ENCODE measurements at places on chromosomes 4 and X.

- DNase-seq, result no peak
Observed at GRCh38 chrX:120457766-120458180, 11.3 kb downstream of the LAMP2 start.

GRCh38 chr4:118941799-118942198, 53.1 kb downstream of the SYNPO2 start:
- DNase-seq, result no peak

DNA sequence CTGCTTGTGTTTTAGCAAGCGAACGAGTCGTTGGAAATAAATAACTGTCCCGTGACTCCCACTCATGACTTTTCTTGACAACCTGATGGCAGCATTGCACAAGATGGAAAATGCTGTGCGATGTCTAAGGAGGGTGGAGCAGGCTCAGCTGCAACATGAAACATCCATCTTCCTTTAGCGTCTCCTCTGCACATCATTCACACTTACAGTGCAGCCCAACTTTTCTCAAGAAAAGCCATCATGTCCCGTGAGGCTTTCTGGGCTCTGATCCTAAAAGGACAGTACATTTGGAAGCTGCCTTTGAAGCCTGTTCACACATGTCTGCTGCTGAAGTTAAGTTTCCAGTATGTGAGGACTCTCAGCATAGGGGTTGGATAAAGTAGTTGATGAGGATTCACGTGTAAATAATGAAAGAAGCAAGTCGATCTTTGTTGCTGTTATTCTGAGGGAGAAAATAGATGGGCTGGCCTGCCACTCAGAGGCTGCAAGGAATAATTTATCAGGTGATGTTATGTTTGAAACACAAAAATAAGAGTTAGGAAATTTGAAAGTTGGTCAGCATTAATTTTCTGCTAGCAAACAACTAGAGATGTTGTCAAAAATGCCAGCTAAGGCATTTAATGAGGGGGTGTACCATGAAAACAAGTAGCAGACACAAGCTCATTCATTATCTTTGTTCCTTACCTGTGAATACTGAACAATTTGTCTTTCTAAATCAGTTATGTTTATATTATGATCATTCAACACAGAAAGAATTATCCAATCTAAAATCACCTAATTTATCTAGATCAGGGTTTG, 328.7 kb upstream of the ZFP42 start:
- no peak for DNase-seq

GRCh38 chr4:168716406-168717129, 219.7 kb downstream of the PALLD start:
- no peak for DNase-seq

DNA sequence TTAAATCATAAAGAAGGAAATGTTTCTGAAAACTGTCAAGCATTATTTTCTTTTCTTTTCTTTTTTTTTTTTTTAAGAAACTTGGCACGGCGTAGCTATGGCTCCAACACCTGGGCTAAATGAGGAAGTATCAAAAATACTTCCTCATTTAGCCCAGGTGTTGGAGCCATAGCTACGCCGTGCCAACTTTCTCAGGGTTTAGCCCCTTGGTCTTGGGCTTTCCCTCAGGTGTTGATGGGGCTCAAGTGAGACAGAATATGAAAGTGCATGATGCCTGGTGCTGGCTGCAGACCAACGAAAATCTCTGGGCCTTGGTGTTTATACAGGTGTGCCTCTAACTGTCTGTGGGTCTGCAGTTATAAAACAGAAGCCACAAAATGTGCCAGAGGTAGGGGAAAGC, 132.7 kb downstream of the ARHGAP24 start:
- no peak for DNase-seq

- DNase-seq, result no peak
Observed at GRCh38 chrX:6885909-6886308, 261.6 kb upstream of the STS start.

GRCh38 chrX:39491548-39492297, 606.0 kb downstream of the BCOR start:
- no peak for DNase-seq

DNA sequence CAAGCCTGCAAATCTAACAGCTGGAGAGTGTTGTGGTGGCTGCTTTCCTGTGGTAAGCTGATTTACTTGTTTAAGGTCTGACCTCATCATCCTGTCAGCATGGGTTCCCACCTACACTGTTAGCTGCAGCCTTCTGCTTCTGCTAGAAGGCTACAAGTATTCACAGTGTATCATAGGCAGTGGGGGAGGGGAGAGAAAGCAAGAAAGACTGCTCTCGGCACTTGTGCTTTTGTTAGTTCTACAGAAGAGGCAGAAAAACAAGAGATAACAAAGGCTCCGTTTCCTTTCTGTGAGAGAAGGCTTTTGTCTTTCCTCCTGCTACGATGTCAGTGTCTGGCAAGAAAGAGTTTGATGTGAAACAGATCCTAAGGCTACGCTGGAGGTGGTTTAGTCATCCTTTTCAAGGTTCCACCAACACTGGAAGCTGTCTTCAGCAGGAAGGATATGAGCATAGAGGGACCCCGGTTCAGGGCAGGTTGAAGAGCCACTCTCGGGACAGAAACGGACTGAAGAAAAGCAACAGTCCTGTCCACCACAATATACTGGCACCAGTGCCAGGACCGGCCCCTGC, at the start of gene KLHL4:
TSS of gene KLHL4 (plus strand) at position 232 of the 571 bp plus-strand sequence. CDS start at position 324, 92 bp downstream.
- peak; percentile 50 for DNase-seq

DNA sequence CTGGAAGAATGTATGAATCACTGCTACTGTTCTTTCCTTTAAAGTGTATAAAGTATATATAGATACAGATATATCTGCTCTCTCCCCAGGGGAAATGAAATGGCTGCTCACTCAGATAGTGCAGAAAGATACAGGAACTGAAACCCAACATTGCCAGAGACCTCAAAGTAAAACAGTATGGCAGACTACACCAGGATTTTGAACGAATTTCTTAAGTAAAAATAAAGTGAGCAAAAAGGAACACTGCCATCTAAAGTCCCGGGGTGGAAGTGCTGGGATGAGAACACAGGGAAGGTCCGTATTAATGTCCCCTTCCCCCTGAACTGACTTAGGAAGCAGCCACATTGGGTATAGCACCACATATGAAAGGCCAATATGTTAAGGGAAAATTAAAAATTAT, 93.4 kb downstream of the TMA16 start:
- no peak for DNase-seq

DNA sequence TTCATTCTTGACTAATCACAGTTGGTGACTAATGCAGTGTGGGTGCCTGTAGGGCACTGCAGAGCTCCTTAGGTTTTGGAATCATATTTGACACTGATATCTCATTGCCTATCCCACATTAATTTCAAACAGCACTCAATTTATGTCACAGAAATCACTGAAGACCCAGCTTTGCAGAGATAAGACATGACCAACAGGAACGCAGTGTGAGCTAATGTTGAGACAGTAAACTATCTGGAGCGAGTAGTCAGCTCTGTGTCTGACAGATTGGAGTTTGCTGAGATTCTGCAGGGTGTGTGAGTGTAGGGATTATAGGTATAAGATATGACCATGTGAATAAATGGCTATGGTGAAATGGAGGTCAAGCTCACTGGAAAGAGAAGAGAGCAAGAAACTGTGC, 1586.1 kb upstream of the AGA start:
- DNase-seq, result no peak

GRCh38 chrX:75655627-75656026, 129.4 kb downstream of the MAGEE2 start:
- no peak for DNase-seq

DNA sequence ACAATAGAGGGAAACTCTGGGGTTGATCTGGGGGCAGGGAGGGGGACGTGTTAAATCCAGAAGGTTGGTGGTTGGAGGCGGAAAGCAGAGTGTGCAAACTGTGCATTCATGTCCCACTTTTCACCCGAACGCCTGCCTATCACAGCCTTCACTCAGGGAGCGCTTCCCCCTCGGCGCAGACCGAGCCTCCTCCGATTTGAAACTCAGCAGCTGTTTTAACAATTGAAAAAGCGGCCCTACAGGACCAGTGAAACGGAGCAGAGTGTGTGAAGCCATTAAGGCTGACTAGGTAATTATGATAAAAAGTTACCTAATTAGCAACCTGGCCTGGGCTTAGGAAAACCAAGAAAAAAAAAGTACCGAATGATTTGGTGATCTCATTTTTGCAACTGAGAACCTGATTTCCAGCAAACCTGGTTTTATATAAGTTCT, 685 bp upstream of the NDNF start:
- no peak for DNase-seq

GRCh38 chr4:156794863-156795262, 176.7 kb downstream of the PDGFC start:
- no peak for DNase-seq

DNA sequence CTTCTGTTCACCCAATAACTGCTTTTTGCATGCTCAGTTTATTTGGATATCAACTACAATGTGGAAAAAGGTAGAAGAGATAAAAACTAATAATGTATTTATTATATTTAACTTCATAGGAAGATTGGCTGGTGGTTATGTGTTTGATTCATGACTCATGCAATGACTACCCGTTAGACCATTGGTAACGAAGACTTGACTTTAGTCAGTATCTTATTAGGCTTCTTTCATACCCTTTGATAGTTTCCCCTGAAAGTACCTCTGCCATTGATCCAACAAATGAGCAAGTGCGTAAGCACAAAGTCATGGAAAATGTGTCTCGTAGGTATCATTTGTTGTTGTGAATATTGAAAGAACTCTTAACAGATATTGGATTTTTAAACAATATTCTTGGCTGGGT, 394.7 kb downstream of the PPP3CA start:
- no peak for DNase-seq

GRCh38 chr4:68288393-68288740, 42.9 kb upstream of the TMPRSS11B start:
- no peak for DNase-seq

GRCh38 chrX:49191574-49192011, 5.4 kb upstream of the PRICKLE3 start:
- no peak for DNase-seq

GRCh38 chr4:176320976-176321361, 1.2 kb downstream of the SPCS3 start:
- DNase-seq, result no peak

- no peak for DNase-seq
Observed at GRCh38 chrX:93673869-93674271, at the start of gene FAM133A. FAM133A (plus strand) TSS chrX:93674206; CDS start chrX:93709420, 35,214 bp downstream.

DNA sequence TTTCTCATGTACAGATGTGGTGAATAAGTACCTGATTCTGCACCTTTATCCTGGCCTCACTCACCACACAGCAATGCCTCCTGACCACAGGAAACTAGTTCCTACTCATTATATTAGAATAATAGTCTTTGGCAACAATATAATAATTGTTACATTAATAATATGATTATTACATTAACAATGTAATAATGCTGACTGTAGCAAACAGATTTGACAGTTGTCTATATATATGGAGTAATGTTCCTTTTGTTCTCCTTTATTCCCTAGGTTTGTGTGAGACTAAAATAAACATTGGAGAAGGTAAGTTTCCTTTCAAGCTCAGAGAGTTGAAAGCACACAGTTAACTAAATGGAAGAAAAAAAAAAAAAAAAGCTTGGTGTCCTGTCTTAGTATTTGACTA, 40.6 kb upstream of the NAA11 start:
- no peak for DNase-seq

- DNase-seq, result no peak
Observed at GRCh38 chr4:2333356-2333841, 71.5 kb upstream of the MXD4 start.

DNA sequence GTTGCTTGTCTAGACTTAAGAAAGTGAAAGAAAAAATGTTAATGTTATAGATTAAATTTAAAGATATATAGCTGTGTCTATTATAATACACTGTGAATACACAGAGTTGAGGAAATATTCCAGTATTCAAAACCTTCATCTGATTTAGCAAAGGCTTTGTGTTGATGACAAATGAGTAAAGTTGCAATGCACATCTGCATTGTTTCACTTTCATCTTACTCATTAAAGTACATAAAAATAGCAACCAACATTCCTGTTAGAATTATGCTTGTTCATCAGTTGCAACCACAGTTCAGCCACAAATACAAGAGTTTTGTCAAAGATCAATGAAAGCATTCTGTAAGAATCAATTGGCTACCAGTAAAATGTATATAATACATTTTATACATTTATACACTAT, 346.4 kb upstream of the SLC7A11 start:
- DNase-seq, result no peak

DNA sequence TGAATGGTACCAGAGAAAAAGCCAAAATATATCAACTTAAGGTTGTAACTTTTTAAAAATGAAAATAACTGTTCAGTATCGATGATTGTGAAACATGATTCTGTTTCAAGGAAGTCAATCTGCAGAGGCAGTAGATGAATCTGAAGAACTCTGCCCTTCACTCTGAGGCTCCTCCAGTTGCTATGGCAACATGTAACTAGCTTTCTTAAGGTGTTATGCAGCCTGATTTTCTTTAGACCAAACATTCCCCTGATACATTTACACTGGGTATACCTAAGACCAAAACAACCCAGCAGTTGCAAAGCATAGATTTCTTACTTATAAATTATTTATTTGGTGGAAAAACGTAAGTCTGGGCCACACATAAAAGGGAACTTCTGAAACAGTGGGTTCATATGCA, 133.6 kb upstream of the RASGEF1B start:
- no peak for DNase-seq

GRCh38 chr4:168279556-168279955, 39.0 kb downstream of the DDX60 start:
- no peak for DNase-seq

DNA sequence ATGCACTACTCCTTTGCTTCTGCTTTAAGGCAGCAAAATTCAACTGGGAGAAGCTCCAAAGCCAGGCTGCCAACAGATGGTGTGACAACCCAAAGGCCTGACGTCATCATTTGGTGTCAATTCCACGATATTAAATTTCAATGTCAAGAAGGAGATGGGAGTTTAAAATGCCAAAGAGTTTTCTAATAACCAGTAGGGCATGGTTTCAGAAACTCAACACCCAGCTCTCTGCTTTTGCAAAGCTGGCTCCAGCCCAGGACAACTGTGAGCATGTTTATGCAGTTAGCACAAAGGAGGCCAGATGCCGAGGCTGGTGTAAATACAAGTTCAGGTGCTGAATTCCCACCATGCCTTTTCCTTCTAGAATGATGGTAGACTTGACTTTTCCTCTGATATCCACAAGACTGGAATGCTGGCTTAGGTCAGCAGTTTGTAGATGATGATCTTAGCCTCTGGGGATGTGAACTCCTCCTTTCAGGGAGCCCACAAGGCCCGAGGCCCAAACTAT, 67.3 kb downstream of the AFAP1 start:
- no peak for DNase-seq

DNA sequence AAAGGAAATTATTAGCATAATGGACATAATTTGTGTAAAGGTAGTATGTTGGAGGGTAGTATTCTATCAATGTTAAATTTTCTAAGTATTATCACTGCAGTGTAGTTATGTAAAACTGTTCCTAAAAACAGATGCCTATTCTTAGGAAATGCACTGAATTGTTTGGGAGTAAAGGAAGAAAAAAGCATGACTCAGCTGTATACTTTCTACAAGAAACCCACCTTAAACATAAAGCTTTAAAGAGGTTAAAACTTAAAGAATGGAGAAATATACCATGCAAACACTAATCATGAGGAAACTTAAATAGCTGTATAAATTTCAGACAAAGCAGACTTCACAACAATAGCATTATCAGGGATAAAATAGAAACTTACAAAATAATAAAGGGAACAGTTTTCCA, 292.9 kb downstream of the ANTXR2 start:
- no peak for DNase-seq

Data from RWPE2 (cell line).